H1 (cell line): ENCODE measurements at places on chromosomes 1 and 21. TPM values are rescaled to one million over a fixed set of nuclear protein-coding genes. Genes with fewer than 3 reads are reported as not detected.

GRCh38 chr1:41374711-41375110 is 13.5 kb downstream of the FOXO6 start:
- H3K4me3 ChIP-seq, result no peak overlapping the region
- no peaks in the 10 kb centered on the region for H3K36me3 ChIP-seq
- peaks cover 3% of the 10 kb centered on the region; the same call in 1 of the 2 replicates for H3K27me3 ChIP-seq
- H3K27ac ChIP-seq, result no peak overlapping the region
- no peak for DNase-seq

DNA sequence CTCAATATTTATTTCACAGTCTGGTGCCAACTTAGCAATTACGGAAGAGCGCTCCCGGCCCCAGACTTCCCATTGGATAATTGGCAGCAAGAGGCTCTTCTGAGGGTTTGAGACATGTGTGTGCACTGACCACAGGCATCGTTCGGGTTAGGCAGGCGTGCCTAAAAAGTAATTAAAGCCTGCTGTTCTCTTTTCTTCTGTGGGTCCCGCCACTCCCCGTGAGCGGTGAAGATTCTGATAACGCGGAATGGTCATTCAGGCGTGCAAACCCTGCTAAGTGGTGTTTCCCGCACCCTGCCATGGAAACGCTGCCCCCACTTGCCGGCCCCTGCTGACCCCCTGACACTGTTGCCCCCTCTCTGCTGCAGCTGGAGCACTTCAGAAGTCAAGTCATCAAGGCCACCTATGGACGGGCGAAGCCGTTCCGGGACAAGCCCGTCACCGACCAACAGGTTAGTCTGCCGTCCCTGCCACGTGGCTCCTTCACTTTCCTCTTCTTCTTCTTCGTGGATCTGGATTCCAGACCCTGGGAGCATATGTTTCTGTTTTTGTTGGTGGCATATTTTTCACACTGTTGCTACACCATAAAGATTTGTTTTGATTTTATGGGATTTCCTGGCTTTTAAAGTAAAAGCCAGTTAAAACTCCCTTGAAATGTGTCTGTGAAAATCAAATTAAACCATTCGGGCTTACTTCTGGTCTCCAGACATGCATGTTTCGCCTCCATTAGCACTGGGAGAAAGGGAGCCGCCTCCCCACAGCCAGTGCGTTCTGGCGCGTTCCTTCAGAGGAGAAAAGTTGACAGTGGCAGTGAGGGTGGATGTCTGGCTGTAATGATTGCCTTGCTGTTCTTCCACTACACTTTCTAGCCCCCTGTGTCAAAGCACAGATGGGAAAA is 79.9 kb downstream of the FHAD1 start:
- no peaks in the 10 kb centered on the region for H3K27me3 ChIP-seq
- no peaks in the 10 kb centered on the region for H3K36me3 ChIP-seq
- peaks cover 5% of the 10 kb centered on the region; the same call in 1 of the 2 replicates for H3K4me1 ChIP-seq
- no peak overlapping the region for H3K4me3 ChIP-seq
- no peak overlapping the region for H3K27ac ChIP-seq
- no peak for DNase-seq

- H3K27ac ChIP-seq, result no peak overlapping the region
- no peaks in the 10 kb centered on the region for H3K27me3 ChIP-seq
- H3K36me3 ChIP-seq, result no peaks in the 10 kb centered on the region
- no peak for DNase-seq
- H3K4me1 ChIP-seq, result no peaks in the 10 kb centered on the region; the same call in 1 of the 2 replicates
- no peak overlapping the region for H3K4me3 ChIP-seq
Observed at GRCh38 chr1:11447903-11448302, 31.1 kb upstream of the DISP3 start.

Gene SLC2A5
- total RNA-seq, result not detected in 2 replicates

DNA sequence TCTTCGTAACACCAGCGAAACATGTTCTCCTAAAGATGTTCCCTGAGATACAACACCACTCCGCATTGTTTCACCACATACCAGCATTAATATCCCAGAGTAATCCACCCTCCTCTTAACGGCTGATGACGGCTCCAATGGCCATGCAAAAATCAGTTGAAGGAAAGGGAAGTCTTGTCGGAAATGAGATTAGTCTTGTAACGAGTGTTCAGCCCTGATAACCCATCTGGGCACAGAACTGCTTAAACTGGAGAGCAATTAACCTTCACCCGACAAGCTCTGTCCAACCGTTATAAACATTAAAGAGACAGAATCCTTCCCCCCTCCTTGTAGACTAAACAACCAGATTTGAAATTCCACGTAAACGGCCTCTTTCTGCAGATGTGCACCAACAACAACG is 21.9 kb downstream of the ERG start:
- no peak for DNase-seq
- peaks cover 6% of the 10 kb centered on the region; the same call in 1 of the 2 replicates for H3K27me3 ChIP-seq
- H3K27ac ChIP-seq, result no peak overlapping the region
- no peaks in the 10 kb centered on the region for H3K36me3 ChIP-seq
- peaks cover 12% of the 10 kb centered on the region for H3K4me1 ChIP-seq

DNA sequence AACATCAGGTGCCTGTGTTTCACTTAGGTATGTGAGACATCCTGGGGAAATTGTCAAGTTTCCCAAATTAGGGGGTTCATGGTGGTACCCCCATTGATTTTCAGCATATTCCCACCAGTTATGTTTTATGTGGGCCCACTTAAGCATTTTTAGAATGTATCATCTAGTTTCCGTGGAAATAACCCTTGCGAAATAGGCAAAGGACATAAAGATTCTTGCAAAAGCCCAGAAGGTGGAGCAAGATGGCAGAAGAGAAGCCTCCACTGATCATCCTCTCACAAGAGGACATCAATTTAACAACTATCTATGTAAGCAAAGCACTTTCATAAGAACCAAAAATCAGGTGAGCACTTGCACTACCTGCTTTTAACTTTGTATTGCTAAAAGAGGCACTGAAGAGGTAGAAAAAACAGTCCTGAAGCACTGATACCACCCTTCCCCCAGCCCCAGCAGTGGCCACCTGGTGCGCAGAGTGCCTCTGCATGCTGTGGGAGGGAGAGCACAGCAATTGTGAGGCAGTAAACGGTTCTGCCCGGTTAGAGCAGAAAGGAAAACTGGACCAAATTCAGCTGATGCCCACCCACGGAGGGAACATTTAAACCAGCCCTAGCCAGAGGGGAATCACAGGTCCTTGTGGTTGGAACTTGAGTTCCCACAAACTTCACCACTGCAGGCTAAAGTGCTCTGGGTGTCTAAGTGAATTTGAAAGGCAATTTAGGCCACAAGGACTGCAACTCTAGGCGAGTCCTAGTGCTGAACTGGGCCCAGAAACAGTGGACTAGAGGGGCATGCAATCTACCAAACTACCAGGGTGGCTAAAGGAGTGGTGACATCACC is 23.2 kb downstream of the MCOLN2 start:
- H3K36me3 ChIP-seq, result no peaks in the 10 kb centered on the region
- H3K27me3 ChIP-seq, result no peaks in the 10 kb centered on the region
- no peak overlapping the region for H3K4me3 ChIP-seq
- no peaks in the 10 kb centered on the region for H3K4me1 ChIP-seq
- H3K27ac ChIP-seq, result no peak overlapping the region

Gene C4BPA
- not detected in 2 replicates for total RNA-seq

Gene ITGB2
- 0.24 and 0.36 TPM in 2 replicates for total RNA-seq

DNA sequence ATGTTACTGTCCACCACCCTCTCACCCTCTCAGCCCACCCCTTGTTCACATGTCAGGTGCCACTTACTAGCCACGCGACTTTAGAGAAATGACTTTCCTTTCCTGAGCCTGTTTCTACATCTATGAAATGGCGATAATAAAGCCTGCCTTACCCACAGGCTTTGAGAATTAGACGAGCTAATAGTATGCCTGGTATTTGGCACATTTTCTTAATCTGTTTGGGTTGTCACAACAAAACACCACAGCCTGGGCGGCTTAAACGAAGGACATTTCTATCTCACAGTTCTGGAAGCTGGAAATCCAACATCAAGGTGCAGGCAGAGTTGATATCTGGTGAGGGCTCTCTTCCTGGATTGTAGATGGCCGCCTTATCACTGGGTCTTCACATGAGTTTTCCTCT is 273.9 kb upstream of the FMN2 start:
- no peak overlapping the region for H3K27ac ChIP-seq
- H3K27me3 ChIP-seq, result no peaks in the 10 kb centered on the region
- H3K4me1 ChIP-seq, result peaks cover 5% of the 10 kb centered on the region
- no peak overlapping the region for H3K4me3 ChIP-seq
- no peaks in the 10 kb centered on the region for H3K36me3 ChIP-seq
- DNase-seq, result no peak
